ENCODE measurements at places on chromosomes 11 and 22.

DNA sequence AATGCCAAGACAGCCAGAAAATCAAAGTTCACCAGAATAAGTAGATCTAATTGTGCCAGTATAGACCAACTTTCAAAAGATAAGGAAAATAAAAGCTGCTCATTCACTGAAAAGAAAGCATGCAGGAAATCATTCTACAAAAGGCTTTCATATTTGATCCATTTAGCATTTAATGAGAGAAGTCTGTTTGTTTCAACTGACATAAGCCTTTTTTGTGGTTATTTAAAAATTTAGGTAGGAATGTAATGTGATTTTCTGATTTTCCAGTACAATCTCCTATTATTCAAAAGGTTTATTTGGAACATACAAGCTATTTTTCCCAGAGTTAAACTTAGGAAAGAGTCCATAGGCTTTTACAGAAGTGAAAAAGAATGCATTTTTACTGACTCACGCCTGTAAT lies 92.7 kb downstream of the SBF2 start:
- no peak for DNase-seq

DNA sequence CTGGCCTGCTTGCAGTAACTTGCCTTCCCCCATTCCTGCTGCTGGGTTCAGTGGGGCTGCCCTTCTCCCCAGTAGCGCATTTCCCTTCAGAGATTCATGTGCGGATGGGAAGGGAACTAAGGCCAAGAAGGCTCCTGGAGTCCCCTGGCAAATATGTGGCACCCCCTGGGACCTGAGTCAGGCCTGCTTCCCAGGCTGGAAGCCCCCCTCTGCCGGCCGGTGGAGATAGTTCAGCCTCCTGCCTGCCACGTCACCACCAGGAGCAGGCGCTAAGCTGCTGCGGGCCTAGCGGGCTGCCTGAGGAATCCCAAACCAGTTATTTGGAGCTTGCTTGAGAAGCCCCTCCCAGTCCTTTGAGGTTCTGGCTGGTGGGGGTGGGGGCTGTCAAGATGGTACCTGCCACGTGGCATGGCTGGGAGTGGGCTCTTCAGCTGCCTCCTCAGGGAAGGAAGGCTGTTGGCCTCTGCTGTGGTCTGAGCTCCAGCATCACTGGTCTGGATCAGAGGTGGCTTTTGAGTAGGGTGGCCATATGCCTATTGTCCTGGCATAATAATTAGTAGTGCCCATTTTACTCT lies 2.0 kb downstream of the SERPINH1 start:
- DNase-seq, result no peak

DNA sequence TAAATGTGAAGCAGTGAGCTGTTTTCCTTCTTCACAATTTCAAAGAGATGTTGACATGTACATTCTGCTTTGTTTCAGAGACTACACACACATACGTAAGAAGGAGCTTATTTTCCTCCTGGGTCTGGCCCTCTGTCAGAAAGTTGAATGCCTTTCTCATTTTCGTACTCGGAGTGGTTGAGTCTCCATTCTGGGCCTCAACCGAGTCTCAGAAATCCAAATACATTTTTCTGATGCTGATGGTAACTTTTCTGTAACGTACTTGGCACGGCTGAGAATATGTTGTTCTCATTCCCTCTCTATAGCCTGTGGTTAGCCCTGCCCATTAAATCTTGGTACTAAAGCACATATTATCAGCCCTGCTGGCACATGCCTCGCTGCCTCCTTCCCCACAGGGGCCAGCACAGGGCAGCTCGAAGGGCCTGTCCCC lies 25.3 kb downstream of the PARVA start:
- no peak for DNase-seq

DNA sequence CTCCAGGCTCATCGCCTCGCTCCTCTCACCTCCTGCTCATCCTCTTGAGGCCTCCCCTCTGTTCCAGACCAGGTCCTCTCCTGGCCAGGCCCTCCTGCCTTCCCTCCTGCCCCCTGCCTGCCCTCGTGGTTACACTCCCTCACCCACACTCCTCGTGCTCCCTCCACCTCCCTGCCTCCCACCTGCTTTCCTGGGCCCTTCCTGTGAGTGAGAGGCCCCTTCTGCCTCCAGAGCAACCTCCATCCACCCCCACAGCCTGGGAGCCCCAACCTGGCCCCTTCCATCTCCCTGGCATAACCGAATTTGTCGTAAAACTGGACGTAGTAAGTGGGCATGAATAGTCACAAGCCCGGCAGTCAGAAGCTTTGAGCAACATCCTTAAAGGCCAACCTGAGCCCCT lies 4.5 kb downstream of the APOBEC3G start:
- no peak for DNase-seq
